ENCODE measurements at places on chromosomes 7 and 10.

DNA sequence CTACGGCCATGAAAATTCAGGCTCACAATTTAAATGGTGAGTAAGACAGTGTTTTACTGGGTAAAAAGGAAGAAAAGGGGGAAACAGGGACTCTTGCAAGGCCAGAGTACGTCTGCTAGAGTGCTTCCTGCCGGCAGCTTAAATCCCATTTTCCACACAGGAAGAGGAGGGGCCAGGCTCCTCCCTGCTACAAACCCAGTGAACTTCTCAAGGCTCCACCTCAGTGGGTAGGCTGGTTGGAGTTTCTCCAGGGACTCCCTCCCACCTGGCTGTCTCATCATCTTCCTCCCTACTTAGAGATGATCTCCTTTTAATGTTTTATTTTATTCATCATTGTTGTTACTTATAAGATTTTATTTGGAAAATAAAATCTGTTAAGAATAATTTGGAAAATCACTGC lies 62.6 kb upstream of the SEMA3C start:
- no peak for DNase-seq

GRCh38 chr7:151342102-151342646 lies 562 bp downstream of the NUB1 start:
- no peak for DNase-seq

- DNase-seq: no peak
These were observed 28.0 kb downstream of the LMTK2 start for GRCh38 chr7:98134420-98135228.

GRCh38 chr7:33423646-33424020 lies 294.3 kb downstream of the BBS9 start:
- no peak for DNase-seq

DNA sequence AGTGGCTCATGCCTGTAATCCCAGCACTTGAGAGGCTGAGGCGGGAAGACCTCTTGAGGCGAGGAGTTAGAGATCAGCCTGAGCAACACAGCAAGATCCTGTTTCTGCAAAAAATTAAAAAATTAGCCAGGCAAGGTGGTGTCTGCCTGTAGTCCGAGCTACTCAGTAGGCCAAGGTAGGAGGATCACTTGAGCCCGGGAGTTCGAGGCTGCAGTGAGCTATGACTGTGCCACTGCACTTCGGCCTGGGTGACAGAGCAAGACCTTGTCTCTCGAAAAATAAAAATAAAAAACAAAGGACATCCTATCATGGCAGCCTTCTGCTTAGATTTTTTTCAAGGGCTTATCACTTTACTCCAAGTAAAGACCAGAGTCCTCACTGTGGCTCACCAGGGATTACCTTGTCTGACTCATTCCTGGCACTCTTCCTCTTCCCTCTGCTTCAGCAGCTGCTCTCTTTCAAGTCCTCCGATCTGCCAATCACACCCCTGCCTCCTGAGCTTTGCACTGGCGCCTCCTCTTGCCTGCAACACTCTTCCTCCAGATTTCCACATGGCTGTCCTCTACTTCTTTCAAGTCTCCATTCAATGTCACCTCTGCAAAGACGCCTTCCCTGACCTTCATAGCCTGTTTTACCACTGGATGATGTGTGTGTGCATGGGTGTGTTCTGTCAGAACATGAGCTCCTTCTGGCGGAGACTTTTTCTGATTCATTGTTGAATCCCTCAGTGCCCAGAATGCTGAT lies 7.7 kb downstream of the PRTFDC1 start:
- DNase-seq: no peak

Measured in stimulated activated CD4-positive, alpha-beta T cell treated with anti-CD3 and anti-CD28 coated beads, Interleukin-1b, Interleukin-23, amount 100 ng/mL, for 24 hours (primary cell).